NCI-H1092 (cell line): ENCODE measurements at places on chromosomes 7 and 10.

GRCh38 chr7:18206331-18206730 lies 178.7 kb upstream of the PRPS1L1 start:
- DNase-seq, result no peak

DNA sequence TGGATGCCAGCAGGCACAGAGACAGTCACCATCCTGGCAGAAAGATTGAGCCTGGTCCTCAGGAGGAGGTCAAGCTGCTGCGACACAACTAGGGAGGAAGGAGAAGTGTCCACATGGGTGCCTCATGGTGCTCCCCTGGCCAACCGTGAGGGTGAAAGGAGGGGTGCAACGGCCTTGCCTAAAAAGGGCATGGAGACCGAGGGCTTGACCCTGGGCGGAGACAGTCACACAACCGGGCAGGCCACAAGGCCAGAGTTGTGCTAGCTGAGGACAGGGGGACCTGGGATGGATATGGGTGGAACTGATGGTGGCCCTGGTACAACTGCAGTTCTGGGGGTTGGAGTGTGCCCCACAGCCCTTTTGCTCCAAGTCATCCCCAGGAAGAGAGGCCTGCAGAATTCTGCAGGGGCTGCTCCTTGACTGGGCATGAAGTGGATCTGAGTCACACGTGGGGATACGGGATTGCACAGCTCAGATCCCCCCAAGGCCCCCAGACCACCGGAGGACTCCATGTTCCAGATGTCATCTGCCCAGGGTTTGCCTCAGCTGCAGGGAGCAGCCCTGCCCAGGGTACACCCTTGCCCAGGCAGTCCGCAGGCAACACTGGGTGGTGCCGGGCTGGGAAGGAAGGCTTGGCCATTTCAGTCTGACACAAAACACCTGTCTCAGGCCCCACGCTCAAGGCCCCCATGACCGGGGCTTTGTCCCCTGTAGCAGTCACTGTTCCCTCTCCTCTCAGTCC lies 602.3 kb upstream of the MGMT start:
- DNase-seq, result no peak

GRCh38 chr10:77737608-77738007 lies 100.0 kb upstream of the KCNMA1 start:
- no peak for DNase-seq

DNA sequence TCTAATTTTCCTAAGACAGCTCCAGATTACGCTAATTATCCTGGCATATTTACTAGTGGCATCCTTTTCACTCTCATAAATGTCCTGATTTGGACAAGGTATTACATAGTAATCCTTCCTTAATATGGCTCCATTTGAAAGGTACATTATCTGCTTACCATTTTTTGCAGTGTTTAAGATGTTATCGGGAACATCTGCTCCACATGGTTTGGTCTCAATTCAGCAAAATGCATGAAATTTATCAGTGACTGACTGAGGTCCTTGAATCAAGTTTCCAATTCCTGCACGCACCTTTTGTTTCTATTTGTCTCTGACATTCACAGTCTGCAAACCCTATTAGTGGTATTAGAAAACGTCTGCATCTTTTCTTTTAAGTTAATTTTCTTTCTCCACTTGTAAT lies 384.1 kb upstream of the KIAA1217 start:
- DNase-seq, result no peak

GRCh38 chr7:140212100-140212881 lies 35.5 kb upstream of the KDM7A start:
- DNase-seq, result no peak

GRCh38 chr10:73218431-73219191 lies 28.4 kb downstream of the DNAJC9 start:
- DNase-seq, result no peak

GRCh38 chr10:34761453-34761852 lies 53.6 kb downstream of the PARD3 start:
- DNase-seq, result no peak

DNA sequence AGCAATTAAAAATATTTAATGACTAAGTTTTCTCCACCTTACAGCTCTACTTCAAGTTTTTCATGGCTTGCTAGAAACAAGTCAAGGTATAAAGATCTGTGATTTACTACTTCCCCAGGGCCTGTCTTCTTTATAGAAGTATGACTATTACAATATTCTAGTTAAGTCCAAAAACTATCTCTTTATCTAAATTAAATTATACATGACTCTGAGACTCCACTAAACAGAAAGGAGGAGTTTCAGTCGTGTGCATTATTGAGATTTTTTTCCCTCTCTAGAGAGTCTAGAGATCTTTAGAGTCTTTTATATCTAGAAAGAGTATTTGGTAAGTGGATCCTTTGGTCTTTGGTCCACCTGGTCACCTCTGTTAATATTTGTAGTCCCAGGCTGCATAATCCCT lies 100.7 kb downstream of the SEMA3E start:
- no peak for DNase-seq

- DNase-seq, result no peak
Measured at GRCh38 chr10:103745341-103746247, 109.8 kb downstream of the SH3PXD2A start.
